ENCODE measurements at places on chromosomes 1 and 21.

DNA sequence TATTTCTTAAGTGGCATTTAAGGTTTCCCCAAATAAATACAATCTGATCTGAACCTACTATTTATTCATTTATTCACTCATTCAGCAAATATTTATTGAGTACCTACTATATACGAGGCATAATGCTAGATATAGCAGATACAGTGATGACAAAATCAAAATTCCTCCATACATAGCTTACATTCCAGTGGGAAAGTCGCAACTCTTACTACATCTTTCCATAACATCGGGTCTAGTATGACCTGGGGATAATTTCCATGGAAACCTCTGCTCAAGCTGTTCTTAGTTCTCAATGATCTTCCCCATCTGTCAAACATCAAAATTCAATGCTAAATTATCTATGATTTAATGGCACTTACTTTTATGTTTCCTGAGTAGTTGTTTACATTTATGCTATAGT is 70.8 kb upstream of the PRKACB start:
- no peak overlapping the region for H3K27ac ChIP-seq
- H3K4me1 ChIP-seq = no peaks in the 10 kb centered on the region
- peaks cover 16% of the 10 kb centered on the region for H3K27me3 ChIP-seq
- no peaks in the 10 kb centered on the region for H3K36me3 ChIP-seq
- H3K4me3 ChIP-seq = no peak overlapping the region

- H3K4me3 ChIP-seq = no peak overlapping the region
- H3K4me1 ChIP-seq = no peaks in the 10 kb centered on the region
Observed at GRCh38 chr1:29635501-29636263, 399.4 kb downstream of the PTPRU start.

DNA sequence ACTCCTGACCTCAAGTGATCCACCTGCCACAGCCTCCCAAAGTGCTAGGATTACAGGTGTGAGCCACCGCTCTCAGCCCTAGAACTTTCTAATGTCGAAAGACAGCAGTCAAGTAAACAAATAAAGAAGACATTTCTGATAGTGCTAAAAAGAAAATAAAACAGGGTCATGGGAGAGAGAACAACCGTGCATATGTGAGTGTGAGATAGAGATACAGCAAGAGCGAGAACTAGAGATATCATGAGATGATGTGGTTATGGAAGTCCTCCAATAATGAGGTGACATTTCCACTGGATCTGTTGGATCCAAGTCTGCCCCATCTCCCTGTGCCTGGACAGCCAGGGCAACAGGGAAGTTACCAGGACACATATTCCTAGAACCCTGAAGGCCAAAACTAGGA is 4.6 kb upstream of the TENT5B start:
- no peak for DNase-seq
- no peak overlapping the region for H3K27ac ChIP-seq
- no peak overlapping the region for H3K4me3 ChIP-seq

- no peaks in the 10 kb centered on the region for H3K27me3 ChIP-seq
- DNase-seq = no peak
- no peak overlapping the region for H3K4me3 ChIP-seq
Observed at GRCh38 chr1:233671286-233671685, 57.4 kb downstream of the KCNK1 start.

DNA sequence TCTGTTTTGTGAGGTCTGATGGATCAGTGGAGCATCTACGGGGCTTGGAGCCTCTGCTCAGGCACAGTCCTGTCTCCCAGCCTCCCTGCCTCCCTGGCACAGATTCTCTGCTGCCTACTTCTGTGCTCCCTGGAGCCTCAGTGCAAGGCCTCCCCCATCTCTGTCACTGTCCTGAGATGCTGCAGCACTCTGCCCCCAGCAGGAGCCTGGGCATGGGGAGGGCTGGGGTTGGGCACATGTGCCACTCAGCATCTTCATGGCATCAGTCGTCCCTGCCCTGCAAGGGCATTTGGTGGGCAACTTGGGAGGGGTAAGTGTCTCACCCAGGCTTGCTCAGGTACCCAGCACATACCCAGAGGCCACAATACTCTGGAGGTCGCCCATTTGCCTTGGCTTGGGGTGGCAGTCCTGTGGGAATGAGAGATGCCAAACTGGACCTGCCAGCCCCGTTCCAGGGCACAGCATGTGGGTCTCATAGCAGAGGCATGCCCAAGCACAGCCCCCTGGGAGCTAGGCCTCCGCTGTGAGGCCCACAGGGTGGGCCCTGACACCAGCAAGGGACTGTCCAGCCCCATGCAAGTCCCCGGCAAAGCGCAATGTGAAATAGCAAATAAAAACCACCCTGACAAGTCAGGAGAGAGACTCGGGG is 28.7 kb downstream of the PADI3 start:
- H3K27me3 ChIP-seq = peaks cover 17% of the 10 kb centered on the region
- H3K36me3 ChIP-seq = no peaks in the 10 kb centered on the region
- peaks cover 6% of the 10 kb centered on the region for H3K4me1 ChIP-seq
- no peak overlapping the region for H3K4me3 ChIP-seq
- no peak overlapping the region for H3K27ac ChIP-seq

- no peaks in the 10 kb centered on the region for H3K27me3 ChIP-seq
- H3K36me3 ChIP-seq = no peaks in the 10 kb centered on the region
- H3K4me3 ChIP-seq = no peak overlapping the region
- H3K4me1 ChIP-seq = no peaks in the 10 kb centered on the region
- no peak overlapping the region for H3K27ac ChIP-seq
Observed at GRCh38 chr1:107926436-107927080, 38.4 kb downstream of the VAV3 start.
